Kidney glomerular epithelial cell (primary cell): ENCODE measurements at places on chromosomes 7 and 10.

DNA sequence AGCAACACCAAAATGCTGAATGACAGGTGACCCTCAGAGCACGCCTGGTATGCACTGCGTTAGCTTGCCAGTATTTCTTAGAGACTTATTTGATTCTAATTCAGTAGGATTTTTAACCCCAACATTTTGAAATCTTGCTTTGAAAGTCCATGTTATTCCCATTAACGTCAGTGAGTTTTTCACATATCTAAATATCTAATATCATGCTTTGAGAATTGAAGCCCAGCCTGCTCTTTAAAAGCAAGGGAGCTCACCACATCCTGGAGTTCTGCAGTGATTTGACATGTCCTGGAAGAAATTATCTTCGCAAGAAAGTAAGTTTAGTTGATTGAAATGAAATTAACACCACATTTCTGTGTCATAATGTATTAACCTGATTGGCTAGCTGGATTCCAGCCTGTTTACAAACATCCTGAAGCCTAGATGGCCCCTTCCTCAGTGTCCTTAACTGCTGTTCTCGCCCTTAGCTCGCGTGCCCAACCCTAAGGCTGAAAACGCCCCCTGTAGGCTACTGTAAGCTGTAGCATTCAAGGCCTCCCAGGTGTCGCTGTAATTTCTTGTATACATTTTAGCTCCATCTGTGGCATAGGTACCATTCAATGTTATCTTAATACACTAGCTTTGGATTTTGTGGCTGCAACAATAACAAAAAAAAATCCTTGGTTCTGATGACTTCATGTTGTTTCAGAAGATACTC lies 191.5 kb downstream of the MGMT start:
- no peak for DNase-seq

- DNase-seq: no peak
Measured at GRCh38 chr7:87318741-87319140, 26.7 kb upstream of the CROT start.

GRCh38 chr10:80448209-80448942 lies 5.7 kb upstream of the TSPAN14 start:
- DNase-seq: no peak

GRCh38 chr10:27687326-27687725 lies 58.3 kb downstream of the MKX start:
- no peak for DNase-seq
